ENCODE measurements at places on chromosomes 4 and X.

DNA sequence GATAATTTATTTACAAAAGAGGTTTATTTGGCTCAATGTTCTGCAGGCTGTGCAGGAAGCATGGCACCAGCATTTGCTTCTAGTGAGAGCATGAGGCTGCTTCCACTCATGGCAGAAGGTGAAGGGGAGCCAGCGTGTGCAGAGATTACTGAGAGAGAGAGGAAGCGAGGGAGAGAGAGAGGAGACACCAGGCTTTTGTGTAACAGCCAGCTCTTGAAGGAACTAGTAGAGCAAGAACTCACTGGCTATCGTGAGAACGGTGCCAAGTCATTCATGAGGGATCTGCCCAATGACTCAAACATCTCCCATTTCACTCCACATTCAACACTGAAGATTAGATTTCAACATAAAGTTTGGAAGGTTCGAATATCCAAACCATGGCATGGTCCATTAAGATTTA, 12.7 kb downstream of the GUCY1A1 start:
- DNase-seq, result no peak

DNA sequence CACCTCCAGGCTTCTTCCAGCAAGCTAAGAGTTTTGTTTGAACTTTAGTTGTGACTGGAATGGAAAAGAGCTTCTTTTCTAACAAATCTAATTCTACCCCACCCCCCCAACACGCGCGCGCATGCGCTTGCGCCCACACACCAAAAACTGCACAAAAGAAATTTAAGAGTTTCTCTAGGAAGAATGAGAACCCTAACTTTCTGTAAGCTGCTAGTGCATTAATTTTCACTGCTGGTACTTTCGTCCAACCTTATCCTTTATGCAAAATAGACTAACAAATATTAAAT, 9.0 kb upstream of the INTU start:
- DNase-seq, result no peak

GRCh38 chr4:123555233-123555806, 158.7 kb downstream of the SPRY1 start:
- DNase-seq, result no peak

GRCh38 chr4:178198691-178199090, 756.5 kb upstream of the AGA start:
- DNase-seq, result no peak

DNA sequence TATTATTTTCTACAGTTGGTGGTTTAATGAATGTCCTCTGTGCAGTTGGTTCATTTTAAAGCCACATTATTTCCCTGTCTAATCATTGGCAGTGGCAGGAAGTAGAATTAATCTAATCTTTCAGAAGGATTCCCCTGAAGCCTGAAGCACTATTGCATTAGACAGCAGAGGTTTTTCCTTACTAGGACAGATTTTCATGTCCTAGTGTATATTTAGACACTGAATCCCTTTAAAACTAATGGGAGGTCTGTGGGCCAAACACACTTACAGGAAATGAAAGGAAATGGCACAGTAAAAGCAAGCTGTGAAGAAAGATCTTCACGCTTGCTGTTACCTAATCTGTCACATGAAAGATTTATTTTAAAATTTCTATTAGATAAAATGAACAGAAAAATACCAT, 165.2 kb downstream of the SLC39A8 start:
- no peak for DNase-seq

DNA sequence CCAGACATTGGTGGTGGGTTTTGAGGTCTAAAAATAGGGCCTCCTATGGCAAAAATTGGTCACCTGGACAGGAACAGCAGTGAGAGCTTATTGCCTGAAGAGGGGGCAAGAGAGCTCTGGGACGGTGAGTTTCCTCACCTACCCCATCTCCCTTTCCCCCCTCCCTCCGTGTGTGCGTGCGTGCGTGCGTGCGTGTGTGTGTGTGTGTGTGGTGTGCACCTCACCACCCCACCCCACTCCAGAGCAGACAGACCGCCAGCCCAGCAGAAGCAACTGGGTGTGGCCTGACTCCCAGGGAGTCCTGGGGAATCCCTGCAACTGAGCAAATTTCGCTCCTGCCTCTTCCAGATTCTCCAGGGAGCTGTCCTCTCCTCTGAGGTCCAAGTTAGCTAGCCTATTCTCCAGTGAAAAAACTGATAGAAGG, 44.7 kb downstream of the PRPS1 start:
- peak; percentile 71 for DNase-seq

- DNase-seq, result no peak
These were observed 44.9 kb downstream of the NAT8L start for GRCh38 chr4:2103843-2104547.

DNA sequence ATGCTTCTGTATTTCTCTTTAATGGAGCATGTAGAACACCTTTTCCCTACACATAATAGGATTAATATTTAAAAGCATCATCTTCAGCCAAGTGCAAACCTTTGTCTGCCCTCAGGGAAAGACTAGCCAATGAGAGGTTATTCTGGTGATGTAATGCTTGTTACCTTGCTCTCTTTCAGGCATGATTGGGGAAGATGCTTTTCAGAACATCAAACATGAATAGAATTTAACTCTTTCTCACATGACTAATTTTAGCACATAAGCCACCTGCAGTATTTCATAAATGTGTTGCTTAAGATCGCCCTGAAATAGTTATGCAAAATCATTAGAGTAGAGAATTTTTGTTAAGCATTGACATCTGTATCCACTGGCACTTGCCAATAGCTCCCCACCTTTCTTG, 10.7 kb upstream of the EPGN start:
- no peak for DNase-seq

DNA sequence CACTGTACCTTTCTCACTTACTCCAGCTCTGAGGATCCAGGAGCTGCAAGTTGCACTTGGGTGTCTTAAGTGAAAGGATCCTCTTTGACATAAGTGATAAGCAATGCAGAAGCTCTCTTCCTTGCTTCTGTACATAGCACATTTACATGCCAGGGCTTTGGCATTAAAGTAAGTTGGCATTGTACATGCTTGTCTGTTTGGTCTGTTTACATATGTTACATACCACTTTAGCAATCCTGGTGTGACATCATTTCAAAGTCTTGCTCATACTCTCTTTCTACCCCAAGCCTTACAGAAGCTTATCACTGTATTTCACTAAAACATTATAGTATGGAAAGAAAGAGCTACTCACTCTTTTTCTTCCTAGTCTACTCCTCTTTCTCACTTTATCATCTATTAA, 2548.3 kb downstream of the ARAP2 start:
- no peak for DNase-seq

GRCh38 chr4:152045807-152046571, 285.2 kb upstream of the GATB start:
- DNase-seq, result no peak

DNA sequence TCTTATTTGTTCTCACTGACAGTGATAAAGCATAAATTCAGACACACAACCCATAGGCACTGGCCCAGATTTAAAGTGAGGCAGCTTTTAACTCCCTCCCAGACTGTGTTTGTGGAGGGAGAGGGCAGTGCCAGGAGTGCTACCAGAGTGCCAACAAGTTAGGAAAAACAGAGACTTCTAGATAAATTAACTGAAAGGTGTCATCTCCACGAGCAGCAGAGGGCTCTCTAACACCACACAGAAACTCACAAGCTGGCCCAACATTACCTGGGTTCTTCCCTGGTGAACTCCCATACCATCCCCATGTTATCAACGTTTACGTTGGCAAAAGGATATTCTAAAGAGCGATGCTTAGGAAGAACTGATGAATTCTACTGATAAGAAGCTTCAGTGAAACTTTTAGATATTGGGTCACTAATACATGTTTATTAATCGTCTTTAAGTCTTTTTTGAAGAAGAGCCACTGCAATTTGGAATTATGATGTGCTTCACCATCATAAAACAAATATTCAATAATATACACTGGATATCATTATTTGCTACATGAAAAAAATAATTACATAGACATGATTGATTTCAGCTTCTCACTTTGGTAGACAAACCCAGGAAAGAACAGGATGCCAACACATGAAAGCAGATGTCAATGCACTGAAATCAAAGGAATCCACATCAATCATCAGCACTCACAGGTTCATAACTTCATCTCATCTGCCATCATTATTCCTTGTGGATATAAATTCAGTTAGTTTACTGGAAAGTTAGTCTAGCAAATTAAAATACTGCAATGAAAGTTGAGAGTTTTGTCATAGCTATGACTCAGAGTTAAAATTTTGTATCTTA, 121.2 kb upstream of the NAP1L5 start:
- DNase-seq, result peak; percentile 18

DNA sequence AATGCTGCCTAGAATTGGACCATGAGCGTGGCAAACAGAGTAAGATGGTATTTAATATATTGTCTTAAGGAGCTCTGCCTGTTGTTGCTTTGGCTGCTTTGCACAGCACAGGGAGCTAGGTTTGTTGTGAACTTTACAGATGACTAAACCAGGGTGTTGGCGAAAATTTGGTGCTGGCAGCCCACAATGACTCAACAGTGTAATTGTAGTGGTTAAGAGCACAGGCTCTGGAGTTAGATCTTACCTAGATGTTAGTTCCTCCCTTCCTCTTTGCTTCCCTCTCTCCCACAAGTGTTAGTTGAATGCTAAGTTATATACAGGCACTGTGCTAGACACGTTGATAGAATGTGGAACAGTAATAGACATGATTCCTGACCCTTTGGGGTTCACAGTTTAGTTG, 128.9 kb upstream of the TRPC5 start:
- no peak for DNase-seq

- DNase-seq, result no peak
These were observed 14.5 kb downstream of the SOD3 start for GRCh38 chr4:24809815-24810405.

- no peak for DNase-seq
These were observed 6.2 kb downstream of the CSF2RA start for GRCh38 chrX:1274786-1275185.

- no peak for DNase-seq
These were observed 37.6 kb downstream of the ARFIP1 start for GRCh38 chr4:152817331-152817730.

GRCh38 chr4:15232366-15233263, 195.2 kb upstream of the C1QTNF7 start:
- no peak for DNase-seq

- no peak for DNase-seq
These were observed 617.7 kb downstream of the MID1IP1 start for GRCh38 chrX:39418731-39419638.

DNA sequence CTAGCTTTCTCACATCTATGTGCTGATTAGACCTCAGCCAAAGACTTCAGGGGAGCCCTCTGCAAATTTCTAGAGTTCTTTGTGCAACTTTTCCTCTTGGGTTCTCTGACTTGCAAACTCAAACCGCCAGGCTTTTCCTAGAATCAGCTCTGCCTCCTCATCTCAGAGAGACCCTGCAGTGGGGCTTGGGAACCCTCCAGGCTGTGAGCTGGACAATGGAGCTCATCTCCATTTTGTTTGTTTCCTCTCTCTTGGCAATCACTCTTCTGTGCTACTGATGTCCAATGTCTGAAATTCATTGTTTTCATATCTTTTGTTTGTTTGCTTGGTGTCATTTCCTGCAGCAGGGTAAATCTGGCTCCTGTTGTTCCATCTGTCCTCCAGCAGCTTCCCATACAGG, 33.0 kb downstream of the GYPB start:
- no peak for DNase-seq

- no peak for DNase-seq
These were observed 1.1 kb downstream of the GTPBP6 start for GRCh38 chrX:317424-318067.

DNA sequence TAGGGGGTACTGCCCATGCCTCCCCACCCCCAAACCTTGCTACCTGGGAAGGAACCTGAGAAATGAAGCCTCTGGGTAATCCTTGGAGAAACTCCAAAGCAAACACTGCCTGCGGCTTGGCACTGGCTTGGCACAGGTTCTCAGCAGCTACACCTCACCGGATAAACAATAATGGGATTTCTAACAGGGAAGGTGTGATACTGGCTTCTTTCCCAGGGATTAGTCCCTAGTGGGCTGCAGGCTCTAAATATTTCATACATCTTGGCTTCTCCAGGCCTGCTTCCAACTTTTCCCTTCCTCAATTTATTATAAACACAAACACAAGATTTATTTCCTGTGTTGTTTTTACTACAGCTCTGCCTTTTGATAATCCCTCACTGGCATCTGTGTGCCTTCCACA, 12.5 kb downstream of the SEC24D start:
- DNase-seq, result no peak

GRCh38 chrX:85052205-85052604, 48.5 kb downstream of the APOOL start:
- DNase-seq, result no peak

DNA sequence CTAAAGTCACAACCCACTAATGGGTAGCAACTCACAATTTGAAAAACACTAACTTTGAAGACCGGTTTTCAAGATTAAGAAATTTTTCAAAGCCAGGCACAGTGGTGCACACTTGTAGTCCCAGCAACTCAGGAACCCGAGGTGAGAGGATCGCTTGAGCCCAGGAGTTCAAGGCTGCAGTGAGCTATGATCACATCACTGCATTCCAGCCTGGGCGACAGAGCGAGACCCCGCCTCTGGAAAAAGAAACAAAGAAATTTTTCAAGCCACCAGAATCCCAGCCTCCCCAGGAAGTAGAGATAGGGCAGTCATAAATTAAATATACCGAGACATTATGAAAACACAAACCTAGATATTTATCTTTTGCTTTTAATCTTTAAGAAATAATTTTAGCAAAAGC, 13.0 kb downstream of the SMARCA1 start:
- DNase-seq, result no peak

GRCh38 chrX:44244008-44244407, 99.5 kb downstream of the EFHC2 start:
- no peak for DNase-seq

DNA sequence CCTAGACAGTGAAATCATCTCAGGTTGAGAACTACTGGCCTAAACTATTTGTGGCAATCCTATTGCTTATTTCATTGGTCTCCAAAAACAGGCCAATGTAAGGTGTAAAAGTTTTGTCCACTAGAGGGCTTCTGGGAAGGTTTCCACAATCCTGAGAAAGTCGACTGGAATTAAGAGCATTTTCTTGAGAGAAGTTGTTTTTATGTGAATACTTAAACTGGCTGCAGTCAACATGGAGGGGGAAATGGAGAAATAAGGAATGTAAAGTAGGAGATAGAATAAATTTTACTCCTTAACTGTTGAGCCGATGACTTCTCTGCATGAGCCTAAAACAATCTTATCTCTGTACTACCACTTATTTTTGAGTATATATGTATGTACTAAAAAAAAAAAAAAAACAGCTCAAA, 11.0 kb upstream of the EIF4E start:
- DNase-seq, result no peak

DNA sequence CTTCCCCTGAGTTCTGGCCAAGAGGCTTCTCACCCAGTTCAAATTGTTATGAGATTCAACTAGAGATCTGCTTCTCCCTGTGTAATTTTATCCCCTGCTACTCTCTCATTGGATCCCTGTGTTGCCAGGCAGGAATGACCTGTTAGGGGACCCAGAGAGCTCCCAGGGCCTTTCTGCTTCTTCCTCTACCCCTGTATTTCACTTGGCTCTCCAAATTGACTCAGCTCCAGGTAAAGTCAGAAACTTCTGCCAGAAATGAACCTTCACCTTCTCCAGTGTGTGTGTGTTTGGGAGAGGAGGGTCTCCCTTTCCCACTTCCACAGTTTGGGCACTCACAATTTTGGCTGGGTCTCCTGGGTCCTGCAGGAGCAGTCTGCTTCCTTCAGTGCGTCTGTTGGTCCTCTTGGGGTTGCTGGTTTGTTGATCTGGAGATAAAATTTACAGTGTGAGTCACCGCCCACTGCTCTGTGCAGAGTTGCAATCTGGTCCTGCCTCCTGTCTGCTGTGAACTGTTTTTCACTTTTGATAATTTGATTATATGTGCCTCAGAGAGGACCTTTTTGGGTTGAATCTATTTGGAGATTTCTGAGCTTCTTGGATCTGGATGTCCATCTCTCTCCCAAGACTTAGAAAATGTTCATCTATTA, 112.4 kb upstream of the EDA2R start:
- DNase-seq, result no peak

All from activated effector memory CD4-positive, alpha-beta T cell treated with Interleukin-2 at 50 U/mL for 16 hours (primary cell).